ENCODE measurements at places on chromosomes 2 and 18. TPM values are rescaled to one million over a fixed set of nuclear protein-coding genes. Genes with fewer than 3 reads are reported as not detected.

DNA sequence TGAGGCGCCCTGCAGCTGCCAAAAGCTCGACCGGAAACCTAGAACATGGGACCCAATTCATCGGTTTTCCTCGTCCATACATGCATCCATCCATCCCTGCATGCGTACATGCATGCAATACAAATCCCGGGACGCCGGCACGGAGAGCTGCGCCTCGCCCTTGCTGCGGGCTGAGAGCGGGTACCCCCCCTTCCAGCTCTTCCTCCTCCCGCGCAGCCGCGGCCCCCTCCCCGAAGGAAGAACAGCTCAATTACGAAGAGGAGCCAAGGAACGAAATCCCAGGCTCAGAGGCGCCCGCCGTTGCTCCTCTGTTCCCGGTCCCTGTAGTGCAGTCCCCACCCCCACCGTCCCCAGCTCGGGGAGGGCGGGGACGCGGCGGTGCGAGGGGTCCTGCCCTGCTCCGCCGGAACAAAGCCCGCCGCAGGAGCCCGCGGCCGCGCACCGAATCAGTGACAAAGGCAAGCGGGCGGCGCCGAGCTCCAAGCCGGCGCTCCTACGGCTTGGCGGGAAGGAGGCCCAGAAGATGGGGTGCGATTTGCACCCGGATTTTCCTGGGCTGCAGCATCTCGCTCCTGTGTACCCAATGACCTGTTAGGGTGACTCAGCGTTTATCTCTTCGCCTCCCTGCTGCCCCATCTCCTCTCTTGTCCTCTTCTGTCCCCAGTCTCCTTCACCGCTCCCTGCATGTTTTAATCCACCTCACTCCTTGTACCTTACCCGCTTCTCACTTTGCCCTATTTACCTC, 8.9 kb upstream of the POU3F3 start:
- H3K27me3 ChIP-seq: peaks cover 67% of the 10 kb centered on the region
- no peak for DNase-seq
- no peaks in the 10 kb centered on the region for H3K36me3 ChIP-seq

- peak overlapping the region; percentile 30 for H3K4me3 ChIP-seq
- H3K36me3 ChIP-seq: no peaks in the 10 kb centered on the region
- H3K27ac ChIP-seq: peak overlapping the region; percentile 67
- no peak for DNase-seq
Observed at GRCh38 chr2:181314551-181314950, 142.6 kb upstream of the ITGA4 start.

DNA sequence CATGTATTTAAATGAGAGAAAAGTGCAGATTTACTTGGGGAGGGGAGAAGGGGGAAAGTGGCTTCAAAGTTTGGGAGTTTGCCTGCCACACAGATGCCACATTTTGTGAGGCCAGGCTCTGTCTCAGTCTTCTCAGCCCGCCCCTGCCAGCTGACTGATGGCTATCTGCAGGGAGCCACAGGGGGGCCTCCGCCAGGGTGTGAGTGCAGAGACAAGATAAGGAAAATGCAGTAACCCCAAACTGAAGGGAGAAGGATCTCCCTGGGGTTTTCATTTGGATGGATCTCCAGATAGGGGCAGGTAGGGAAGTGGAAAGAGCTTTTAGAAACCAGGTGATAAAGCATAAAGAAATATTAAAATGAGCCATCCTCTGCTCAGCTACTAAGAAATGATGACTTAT, 128.8 kb downstream of the ZNF521 start:
- no peaks in the 10 kb centered on the region for H3K27me3 ChIP-seq
- no peak overlapping the region for H3K27ac ChIP-seq
- H3K4me3 ChIP-seq: no peak overlapping the region
- no peaks in the 10 kb centered on the region for H3K4me1 ChIP-seq
- H3K36me3 ChIP-seq: no peaks in the 10 kb centered on the region

DNA sequence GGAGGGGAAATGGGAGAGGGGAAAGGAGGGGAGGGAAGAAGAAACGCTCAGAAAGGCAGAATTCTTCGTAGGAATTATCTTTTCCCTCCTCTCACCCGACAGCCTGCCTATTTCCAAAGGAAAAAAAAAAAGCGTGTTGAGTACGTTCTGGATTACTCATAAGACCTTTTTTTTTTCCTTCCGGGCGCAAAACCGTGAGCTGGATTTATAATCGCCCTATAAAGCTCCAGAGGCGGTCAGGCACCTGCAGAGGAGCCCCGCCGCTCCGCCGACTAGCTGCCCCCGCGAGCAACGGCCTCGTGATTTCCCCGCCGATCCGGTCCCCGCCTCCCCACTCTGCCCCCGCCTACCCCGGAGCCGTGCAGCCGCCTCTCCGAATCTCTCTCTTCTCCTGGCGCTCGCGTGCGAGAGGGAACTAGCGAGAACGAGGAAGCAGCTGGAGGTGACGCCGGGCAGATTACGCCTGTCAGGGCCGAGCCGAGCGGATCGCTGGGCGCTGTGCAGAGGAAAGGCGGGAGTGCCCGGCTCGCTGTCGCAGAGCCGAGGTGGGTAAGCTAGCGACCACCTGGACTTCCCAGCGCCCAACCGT, at the start of gene GAD1:
Gene GAD1 (plus strand): TSS at position 384 of the 589 bp plus-strand sequence. CDS start 1,705 bp downstream, outside the sequence.
- DNase-seq: peak; percentile 87
- peaks cover 50% of the 10 kb centered on the region for H3K4me1 ChIP-seq
- peak within 1 kb of the TSS; percentile 70 for H3K4me3 ChIP-seq
- H3K36me3 ChIP-seq: no peaks in the 10 kb centered on the region
- H3K27me3 ChIP-seq: peaks cover 69% of the 10 kb centered on the region

DNA sequence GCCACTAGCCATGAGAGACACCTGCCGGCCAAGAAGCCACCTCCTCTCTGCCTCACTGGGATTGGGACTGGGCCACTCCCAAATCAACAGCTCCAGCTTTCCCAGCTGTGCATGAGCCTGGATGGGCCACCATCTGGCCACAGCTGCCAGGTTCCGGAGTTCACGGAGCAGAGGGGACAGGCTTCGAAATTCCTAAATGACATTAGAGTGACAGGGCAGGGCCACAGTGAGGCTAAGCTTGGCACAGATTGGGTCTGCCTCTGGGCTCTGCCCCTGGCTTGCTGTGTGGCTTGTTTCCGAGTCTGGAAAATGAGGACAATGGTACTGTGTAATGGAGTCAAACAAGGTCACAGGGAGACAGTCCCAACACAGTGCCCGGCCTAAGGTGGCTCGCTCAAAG, 6.5 kb downstream of the DIPK1C start:
- no peaks in the 10 kb centered on the region for H3K36me3 ChIP-seq
- H3K4me3 ChIP-seq: no peak overlapping the region
- DNase-seq: no peak
- H3K27ac ChIP-seq: no peak overlapping the region
- H3K4me1 ChIP-seq: no peaks in the 10 kb centered on the region

GRCh38 chr18:79681484-79682387, 2.1 kb downstream of the CTDP1 start:
- H3K36me3 ChIP-seq: peaks cover 55% of the 10 kb centered on the region
- H3K27me3 ChIP-seq: no peaks in the 10 kb centered on the region
- H3K4me3 ChIP-seq: peak overlapping the region; percentile 90
- H3K4me1 ChIP-seq: peaks cover 80% of the 10 kb centered on the region

Gene FBXO15
- 1.4 TPM for total RNA-seq

Data from activated CD4-positive, alpha-beta T cell treated with anti-CD3 and anti-CD28 coated beads for 36 hours (primary cell).